Mesothelial cell of epicardium (in vitro differentiated cells): ENCODE measurements at places on chromosomes 2 and 18.
A peak's percentile ranks its signal among the peaks of the same experiment; 100 is the strongest.

- peak; percentile 29 for DNase-seq
These were observed 74.5 kb upstream of the YPEL5 start for GRCh38 chr2:30072250-30072842.

DNA sequence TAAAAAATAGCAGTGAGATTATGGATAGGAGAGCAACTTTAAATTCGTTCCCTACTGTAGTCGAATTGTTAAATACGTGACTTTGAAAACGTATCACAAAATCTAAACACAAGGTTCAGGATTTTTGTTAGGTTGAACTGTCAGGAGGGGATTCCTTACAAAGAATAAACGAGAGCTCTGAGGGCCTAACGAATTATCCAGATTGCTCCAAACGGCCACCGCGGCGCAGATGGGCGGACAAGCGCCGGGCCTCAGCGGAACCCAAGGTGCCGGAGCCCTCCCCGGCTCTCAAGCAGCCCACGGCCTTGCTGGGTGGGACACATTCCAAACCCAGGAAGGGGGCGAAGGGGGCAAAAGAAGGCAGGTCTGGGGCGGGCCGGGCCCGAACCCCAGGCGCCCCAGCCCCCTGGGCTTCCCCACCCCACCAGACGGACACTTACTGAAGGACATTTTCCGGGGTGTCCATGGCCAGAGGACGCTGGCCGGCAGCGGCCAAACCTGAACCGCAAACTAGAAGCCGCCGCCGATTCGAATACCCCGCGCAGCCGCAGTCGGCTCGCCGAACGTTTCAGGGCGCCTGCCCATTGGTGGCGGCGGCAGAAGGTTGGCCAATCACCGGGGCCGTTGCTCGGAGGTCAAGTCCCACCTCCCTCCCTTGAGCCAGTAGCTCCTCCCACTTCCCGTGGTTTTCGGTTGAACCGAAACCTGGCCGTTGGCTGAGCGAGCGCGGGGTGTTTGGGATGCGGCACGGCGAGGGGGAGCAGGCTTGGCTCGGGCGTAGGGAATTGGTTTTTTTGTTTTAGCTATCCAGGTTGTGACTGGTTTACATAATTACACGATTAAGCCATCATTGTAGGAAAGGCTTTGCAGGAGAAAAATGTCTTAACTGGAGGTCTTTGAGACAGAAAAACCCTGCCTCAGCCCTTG is at the start of gene BUB1:
BUB1 (minus strand) TSS at position 534 of the 927 bp plus-strand sequence; CDS start at position 466, 68 bp downstream.
- DNase-seq, result peak; percentile 96

DNA sequence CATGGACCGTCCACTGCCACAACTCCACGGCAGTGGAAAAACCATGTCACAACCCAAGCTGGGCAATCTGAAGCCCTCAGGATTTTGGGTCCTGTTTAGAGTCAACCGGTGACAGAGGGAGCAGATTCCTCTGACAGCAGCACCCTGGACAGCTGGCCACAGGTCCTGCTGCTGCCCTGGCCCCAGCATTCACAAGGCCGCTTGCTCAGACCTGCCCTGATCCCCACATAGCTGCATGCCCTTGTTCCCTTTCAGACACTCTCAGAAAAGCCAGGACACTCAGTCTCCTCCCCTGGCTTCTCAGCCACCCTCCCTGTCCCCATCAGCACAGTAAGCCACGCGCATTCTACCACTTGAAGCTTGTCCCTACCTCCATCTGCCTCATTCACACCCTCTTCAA is 1.6 kb downstream of the COPS9 start:
- DNase-seq, result no peak

GRCh38 chr18:13159579-13159978 is 59.0 kb upstream of the LDLRAD4 start:
- DNase-seq, result no peak

DNA sequence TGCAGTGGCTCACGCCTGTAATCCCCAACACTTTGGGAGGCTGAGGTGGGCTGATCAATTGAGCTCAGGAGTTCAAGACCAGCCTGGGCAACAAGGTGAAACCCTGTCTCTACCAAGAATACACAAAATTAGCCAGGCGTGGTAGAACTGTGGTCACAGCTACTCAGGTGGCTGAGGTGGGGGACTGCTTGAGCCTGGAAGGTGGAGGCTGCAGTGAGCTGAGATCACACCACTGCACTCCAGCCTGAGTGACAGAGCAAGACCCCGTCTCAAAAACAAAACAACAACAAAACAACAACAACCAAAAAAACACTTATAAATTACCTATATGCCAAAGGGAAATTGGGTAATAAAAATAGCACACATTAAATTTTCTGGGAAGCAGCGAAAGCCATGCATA is 141.6 kb downstream of the HDAC4 start:
- no peak for DNase-seq

- no peak for DNase-seq
These were observed 151.0 kb downstream of the HDAC4 start for GRCh38 chr2:239249776-239250175.

GRCh38 chr2:209495855-209496585 is 72.2 kb downstream of the MAP2 start:
- no peak for DNase-seq

GRCh38 chr2:230158468-230158867 is 61.3 kb downstream of the SP110 start:
- no peak for DNase-seq

GRCh38 chr2:30653847-30654246 is 153.4 kb downstream of the CAPN13 start:
- no peak for DNase-seq

GRCh38 chr2:114022360-114023085 is 132.6 kb downstream of the ACTR3 start:
- DNase-seq, result no peak

DNA sequence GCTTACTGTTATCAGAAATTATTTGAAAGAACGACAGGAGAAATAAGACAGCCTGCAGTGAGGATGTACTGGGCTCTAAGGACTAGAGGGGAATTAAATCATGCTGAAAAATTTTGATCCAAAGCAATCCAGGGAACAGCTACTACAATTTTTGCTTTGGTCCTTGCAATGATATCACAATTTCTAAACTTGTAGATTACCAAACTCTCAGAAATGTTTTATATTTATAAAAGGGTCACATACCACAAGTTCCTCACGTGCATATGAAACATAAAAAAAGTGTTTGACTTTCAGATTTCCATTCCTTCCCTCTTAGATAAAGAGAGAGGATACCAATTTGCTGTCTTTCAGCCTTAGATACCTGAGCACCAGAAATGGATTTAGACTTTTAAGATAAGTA is 261.2 kb downstream of the STK39 start:
- no peak for DNase-seq

DNA sequence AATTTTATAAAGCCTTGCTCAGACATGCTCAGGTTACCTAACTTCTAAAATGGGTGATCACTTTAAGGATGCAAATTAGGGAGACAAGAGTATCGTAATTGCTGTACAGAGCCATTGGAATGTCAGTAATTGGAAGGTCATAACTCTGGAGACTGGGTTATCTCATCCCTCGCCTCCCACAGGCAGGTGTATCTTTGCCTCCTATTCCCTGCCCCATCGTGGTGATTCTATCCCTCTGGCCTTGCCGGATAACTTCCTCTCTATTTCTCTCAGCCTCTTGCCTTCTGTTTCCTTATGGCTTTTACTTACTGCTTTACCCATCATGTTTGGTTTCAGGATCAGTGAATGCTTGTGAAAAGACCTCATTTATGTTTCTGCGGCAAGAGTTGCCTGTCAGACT is 2.5 kb downstream of the PDK1 start:
- DNase-seq, result no peak

- no peak for DNase-seq
These were observed 146.1 kb downstream of the GBX2 start for GRCh38 chr2:236022128-236022527.

GRCh38 chr2:20738772-20739171 is 71.8 kb downstream of the GDF7 start:
- no peak for DNase-seq

DNA sequence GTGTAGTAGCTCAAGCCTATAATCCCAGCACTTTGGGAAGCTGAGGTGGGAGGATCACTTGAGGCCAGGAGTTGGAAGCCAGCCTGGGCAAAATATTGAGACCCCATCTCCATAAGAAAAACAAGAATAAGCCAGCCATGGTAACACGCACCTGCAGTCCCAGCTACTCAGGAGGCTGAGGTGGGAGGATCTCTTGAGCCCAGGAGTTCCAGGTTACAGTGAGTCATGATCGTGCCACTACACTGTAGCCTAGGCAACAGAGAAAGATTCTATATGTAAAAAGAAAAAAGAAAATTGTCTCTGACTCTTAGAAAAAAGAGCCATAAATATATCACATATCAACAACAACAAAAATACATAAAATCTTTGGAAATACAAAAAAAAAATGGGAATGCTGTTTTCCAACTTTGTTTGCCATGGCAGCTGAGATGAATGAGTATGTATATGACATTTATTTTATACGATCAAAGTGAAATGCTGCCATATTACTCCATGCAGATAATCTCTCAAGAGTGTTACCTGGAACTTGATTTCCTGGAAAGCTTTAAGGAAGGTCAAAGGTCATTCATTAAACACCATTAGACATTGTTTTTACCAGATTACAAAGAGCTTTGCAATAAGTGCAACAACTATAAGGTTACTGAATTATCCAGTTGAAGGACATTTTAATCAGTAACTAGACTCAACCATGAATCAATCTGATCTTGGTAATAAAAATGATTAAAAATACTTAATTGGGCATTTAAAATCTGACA is 19.7 kb upstream of the DAPL1 start:
- no peak for DNase-seq

- no peak for DNase-seq
These were observed 64.4 kb downstream of the LCLAT1 start for GRCh38 chr2:30511122-30512083.

DNA sequence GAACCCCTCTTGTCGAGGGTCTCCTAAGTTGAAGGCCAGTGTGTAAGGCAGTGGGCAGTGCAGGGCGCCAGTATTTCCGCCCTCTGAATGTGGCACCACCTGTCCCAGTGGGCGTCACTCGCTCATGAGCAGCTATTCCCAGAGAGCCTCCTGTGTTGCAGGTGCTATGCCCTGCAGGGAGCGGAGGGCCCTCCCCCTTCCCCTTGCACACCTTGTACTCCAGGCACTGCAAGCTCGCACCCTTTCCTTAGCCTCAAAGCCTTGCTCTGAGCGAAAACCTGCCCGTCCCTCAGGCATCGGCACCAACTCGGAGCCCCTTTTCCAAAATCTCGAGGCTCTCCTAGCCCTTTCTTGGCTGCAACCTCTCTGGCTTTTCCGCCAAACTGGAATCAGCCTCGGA is 282.7 kb downstream of the AGAP1 start:
- DNase-seq, result no peak

GRCh38 chr2:207662203-207662602 is 37.0 kb upstream of the METTL21A start:
- no peak for DNase-seq

- no peak for DNase-seq
These were observed 205.7 kb downstream of the BCL11A start for GRCh38 chr2:60347781-60348180.

GRCh38 chr18:54261894-54262293 is 7.4 kb upstream of the POLI start:
- DNase-seq, result no peak

DNA sequence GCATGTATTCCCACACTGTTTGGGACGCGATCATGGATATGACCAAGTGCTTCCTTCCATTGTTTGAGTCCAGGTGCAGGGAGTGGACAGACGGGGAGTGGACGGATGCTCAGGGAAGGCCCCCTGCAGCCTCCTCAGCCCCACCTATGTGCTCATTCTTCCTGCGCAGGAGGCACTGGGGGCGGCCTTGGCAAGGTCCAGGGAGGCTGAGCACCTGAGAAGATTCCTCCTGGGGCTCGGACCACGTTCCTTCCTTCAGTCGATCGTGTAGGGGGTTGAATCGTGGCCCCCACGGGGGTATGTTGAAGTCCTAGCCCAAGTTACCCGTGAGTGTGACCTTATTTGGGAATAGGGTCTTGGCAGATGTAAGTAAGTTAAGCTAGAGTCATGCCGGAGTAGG is 60.4 kb downstream of the ASB1 start:
- peak; percentile 25 for DNase-seq

DNA sequence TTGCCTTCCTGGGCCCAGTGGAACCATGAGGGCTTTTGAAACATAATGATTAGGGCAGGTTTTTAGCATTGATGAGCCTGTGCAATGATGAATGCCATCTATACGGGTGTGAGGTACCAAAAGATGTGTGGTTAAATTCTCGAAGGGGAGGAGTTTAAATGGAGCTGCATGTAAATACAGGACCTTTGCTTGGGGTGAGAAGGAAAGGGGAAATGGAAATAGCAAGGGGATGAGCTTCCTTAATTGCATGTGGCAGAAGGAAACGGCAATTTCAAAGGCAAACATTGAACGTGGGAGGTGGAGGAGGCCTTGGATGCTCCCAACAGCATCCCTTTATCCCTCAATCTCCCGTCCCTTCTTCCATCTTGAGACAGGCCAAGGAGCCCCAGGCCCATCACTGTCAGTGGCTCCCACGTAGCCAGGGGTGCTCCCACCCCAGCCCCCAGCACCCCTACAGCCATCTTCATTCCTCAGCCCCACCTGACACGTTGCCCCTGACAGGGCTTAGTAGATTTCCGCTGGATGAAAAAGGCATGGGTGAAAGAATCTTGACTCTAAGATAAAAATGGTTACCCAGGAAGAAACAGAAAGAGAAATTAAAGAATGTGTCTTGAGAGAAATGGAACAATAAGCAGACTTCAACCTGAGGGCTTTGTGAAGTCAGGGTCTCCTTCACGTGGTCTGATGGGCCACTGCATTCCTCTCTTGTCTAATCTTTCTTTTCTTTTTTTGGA is 32.5 kb downstream of the INPP5D start:
- no peak for DNase-seq

- no peak for DNase-seq
These were observed 13.3 kb downstream of the AGXT start for GRCh38 chr2:240881913-240882312.

DNA sequence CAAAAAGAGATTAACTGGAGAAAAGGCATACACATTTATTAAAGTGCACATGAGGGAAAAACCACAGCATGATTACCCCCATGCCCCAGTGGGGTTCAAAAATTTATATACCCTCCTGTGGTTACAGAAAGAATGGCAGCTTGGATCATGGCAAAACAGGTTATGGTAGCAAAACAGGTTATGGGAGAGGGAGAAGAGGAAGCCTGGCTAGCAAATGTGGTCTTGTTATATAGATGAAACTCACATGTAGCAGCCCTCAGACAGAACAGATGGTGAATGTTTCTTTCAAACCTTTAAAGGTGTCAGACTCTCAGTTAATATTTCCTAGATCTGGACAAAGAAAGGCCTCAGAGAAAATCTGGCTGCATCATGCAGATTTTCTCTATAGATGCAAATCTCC is 178.2 kb upstream of the ZC3H15 start:
- DNase-seq, result no peak

GRCh38 chr18:7561909-7562460 is 5.1 kb upstream of the PTPRM start:
- no peak for DNase-seq

DNA sequence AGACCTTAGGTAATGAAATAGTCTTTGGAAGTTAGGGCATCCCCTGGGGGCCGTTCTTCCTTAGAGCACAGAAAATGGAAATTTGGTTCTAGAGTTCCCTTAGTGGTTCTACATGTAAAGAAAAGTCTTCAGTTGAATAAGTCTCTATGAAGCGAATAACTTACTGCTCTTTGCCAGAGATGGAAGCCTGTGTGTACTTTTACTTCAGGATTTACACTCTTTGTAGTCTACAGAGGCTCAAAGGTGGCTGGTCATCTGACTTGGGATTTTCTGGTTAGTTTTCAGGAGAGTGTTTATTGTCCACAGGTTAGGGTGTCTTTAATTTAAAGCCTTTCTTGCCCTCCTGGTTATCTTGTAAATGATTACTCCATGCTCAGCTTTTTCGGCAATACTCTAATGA is 210.6 kb downstream of the ZNF521 start:
- no peak for DNase-seq
